SW 1271 (cell line): ENCODE measurements at places on chromosomes 7 and 10.

- DNase-seq: no peak
Measured at GRCh38 chr7:69871213-69871885, 273.1 kb downstream of the AUTS2 start.

- DNase-seq: no peak
Measured at GRCh38 chr10:51905032-51905431, 205.6 kb upstream of the CSTF2T start.

DNA sequence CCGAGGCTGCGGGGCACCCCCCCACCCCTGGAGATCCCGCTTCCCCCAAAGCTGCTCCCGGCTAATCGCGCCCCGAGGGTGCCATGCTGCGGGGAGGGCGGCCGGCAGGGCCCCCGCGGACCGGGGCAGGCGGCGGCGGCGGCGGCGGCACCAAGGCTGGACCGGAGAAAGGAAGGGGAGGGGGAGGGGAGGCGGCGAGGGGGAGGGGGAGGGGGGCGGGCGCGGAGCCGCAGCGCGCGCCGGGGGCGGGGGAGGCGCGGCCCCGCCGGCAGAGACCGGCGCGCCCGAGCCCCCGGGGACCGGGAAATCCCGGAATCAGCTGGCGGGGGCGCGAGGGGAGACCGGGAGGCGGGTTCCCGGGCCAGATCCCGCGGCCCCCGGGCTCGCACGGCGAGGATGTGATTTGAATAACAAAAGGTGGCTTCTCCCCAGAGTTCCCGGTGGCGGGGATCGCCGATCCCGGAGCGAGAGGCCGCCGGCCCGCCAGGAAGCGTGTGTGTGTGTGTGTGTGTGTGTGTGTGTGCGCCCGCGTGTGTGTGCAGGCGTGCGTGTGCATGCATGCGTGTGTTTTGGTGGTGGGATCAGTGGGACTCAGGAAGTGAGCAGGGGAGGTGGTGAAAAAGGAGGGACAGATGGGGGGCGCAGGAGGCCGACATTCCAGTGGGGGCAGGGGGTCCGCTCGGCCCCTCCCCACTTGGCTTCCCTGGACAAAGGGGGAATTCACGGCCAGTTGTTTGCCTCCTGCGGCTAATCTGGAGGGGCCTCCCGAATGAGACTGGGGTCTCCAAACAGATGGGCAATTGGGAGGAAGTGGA, 99.5 kb downstream of the HIP1 start:
- DNase-seq: no peak

- DNase-seq: no peak
Measured at GRCh38 chr7:155570991-155571390, 24.6 kb upstream of the CNPY1 start.

DNA sequence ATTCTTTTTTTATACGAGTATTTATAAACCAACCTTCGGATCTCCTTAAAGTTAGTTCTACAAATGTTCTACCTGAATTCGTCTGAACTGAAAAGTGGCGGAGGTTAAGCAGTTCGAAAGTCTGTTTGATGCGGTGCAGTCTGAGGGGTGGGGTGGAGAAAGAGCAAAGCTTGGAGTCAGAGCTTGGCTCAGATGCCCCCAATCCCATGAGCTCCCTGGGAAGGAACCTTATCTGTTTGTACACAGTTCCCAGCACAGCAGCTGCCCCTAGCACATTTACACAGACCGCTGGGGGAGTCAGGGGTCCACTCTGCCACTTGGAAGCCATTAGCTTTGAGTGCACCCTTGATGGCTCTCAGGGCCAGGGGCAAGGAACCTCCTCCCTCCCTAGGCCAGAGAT, 30.8 kb downstream of the CPXM2 start:
- DNase-seq: no peak
